ENCODE measurements at places on chromosomes 7 and 10.
A peak's percentile ranks its signal among the peaks of the same experiment; 100 is the strongest.

DNA sequence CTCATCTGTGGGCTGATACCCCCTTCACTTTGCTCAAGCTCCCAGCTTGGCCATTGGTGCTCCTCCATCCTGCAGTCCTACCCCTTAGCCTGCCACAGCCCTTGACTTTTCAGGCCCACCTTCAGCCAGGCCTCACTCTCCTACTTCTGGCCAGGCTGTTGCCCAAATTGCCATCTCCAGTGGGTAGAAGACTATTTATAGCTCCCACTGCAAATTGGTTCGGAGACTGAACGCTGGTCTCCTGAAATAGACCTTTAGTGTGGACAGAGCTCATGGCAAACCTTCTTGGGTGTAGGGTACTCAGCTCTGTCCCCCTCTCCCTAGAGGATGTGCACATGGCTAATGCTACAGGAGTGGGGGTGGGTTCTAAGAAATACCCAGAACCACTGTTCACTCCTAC lies 697.8 kb downstream of the LRMDA start:
- no peak for DNase-seq

GRCh38 chr7:28570970-28571288 lies 158.6 kb downstream of the CREB5 start:
- no peak for DNase-seq

GRCh38 chr10:43235070-43235900 lies 31.6 kb downstream of the RASGEF1A start:
- no peak for DNase-seq

GRCh38 chr7:68688416-68689086 lies 909.7 kb upstream of the AUTS2 start:
- DNase-seq: no peak

- DNase-seq: no peak
These were observed 5.6 kb upstream of the PAX2 start for GRCh38 chr10:100739517-100740368.

DNA sequence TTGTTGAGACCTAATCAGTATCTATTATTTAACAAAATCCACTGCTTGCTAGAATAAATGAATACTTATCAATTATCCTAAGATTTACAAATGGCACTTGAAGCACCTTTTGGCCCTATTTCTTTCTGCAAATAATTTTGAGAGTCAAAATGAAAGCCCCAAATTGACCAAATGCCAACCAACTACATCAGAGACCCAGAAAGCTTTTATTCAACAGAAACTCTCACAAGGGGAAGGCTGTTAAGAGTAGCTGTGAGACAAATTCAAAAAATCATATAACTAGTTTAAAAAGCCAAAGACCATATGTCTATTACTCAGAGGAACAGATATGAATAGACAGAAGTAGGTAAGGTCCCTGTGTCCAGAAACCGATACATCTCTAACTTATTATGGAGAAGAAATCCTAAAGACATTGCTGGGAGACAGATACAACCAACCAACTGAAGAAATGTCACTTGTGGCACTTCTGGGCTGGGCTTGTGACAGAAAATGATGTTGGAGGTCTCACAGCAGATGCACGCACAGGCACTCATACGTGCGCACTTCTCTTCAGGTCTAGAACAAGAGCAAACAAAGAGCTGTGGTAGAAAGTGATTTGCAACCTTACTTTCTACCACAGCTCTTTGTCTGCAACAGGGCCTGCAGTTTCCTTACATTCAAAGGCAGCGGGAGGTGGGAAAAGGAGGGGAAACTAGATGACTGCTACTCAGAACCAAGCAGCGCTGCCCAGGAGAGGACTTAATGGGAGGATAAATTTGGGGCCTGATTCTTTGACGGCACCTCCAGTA lies 58.6 kb upstream of the KCNIP2 start:
- DNase-seq: no peak

- no peak for DNase-seq
These were observed 19.5 kb upstream of the RHEB start for GRCh38 chr7:151539088-151539671.

DNA sequence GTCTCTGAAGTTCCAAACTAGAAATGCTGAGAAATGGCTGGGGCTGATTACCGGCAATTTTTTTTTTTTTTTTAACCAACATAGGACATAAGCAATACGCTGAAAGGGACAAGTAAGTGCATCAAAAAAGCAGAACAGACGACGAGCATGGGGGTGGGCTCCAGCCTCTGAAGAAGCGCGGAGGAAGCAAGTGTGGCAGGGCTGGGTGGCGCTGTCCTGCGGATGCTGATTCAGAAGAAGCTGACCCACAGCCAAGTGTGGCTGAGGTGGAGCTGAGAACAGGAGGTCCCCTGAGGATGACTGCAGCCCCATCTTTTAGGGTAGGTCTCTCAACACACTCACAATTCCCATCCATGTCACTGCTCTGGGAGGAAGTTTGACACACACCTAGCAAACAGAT lies 65.6 kb downstream of the CTBP2 start:
- no peak for DNase-seq

- DNase-seq: peak; percentile 87
These were observed at the start of gene PALD1 for GRCh38 chr10:70478191-70479164. TSS of gene PALD1 (plus strand) at chr10:70478767. CDS start at chr10:70525952, 47,185 bp downstream.

DNA sequence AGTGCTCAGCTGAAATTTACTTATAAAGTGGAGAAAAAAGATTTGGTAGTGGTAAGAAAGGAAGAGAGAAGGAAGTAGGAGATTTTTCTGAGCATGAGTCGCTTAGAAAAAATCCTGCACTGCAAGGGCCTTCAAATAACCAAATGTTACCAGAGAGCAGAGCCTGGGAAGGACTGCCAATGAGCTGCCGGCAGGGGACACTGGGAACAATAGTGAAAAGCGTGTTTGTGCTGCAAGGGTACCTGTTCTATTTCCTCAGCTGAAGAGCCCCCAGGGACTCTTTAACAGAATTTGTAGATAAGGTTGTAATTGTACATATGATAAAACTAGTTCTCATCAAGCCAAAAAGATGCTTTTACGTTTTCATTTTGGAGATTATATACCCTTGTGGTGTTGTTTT lies 696.3 kb upstream of the C7orf33 start:
- no peak for DNase-seq

- no peak for DNase-seq
These were observed 195.4 kb downstream of the BAMBI start for GRCh38 chr10:28872587-28873165.

DNA sequence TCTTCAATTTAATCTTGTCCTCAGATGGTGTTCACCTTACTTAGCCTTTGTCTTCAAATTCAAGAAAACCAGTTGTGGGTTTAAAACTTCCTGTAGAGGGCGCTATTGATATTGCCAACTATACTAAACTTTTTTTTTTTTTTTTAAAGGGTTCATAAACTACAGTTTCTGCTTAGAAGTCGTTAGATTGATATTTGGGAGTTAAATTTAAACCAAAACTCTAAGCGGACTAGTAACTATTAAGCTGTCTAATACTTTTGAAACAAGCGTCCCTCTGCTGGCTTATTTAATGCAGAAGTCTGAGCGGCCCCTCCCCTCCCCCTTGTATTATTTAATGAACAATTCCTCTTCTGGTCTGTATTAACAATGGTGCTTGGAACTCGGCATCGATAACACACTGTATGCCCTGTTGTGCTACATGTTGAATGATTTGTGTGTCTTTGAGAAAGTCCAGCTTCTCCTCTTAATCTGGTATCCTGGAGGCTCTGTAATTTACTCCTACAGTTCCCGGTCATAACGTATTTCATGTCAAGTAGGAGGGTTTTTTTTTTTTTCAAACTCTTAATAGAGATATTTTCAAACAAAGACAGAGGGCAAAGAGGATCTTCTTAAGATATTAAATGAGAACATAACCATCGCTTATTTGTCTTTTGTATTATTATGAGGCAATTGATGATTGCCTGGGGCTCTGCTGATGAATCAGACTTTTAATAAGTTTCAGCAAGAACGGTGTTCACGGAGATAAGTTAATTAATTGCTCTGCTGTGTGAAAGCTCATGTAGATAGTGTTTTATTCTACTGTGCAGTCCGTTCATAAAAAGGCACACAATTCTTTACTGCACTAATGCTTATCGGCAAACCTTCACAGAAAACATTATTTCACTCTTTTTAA lies 22.6 kb upstream of the CREB5 start:
- DNase-seq: peak; percentile 40

DNA sequence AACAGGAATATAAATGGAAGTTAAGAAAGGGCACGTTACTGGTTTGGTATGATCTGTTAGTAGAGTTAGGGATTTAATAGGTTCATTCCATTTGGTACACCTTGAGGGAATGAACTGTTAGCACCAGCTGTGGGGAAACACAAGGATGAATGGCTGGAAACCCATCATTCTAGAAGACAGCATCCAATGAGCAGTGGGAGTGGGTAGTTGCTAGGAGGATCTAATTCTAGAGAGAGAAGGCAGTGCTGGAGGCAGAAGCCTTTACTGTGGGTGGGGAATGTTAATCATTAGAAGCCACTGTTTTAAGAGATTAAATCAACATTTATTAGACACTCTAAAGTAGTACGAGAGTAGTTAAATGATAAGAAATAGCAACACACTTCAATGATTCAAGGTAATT lies 15.5 kb upstream of the GPR15LG start:
- DNase-seq: no peak

DNA sequence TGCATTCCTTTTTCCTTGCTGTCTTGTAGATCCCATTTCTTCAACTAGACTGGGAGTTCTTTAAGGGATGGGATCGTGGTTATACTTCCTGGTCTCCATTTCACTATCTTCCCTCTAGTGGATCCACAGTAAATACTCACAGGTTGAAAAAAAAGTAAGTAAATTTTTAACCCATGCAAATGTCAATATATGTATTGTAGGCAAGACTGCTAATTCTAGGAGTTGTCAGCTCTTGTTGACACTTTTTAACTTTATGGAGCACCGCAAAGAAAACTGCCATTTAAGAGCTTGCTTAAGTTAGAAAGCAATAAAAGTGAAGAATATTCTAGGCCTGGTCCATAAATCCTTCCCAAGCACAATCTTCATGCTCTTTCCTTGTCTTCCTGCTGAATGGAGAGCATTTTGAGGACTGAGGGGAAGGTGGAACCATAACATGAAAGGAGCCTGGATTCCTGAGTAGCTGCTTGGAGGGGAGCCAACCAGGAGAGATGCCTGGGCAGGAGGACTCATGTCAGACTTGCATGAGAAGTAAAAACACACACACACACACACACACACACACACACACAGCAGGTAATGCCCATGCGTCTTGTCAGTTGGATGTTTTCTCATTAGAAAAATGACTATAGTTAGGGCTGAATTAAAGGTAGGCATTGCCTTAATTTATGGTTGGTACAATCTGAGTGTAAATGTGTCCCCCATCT lies 32.2 kb downstream of the VWA2 start:
- DNase-seq: no peak

DNA sequence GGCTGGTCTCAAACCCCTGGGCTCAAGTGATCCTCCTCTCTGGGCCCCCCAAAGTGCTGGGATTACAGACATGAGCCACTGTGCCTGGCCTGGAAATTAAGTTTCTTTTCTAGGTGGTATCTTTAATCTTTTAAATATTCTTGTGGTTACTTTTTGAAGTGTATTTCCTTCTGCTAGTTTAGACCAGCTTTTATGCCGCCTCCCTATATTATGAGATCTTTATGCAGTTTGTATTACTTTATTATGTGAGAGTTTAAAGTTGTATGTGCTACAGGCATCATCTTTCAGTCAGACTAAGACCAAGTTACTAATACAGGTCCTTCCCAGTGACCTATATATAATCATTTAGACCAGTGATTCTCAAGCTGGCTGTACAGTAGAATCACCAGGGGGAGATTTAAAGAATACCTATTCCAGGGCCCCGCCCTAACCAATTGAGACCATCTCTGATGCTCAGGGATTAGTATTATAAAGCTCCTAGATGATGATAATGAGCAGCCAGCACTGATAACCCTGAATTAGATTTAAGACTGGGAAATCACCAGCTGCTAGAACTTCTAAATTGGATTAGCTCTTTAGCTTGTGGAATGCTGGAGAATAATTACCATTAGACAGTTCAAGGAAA lies 11.3 kb downstream of the INPP5F start:
- DNase-seq: no peak

DNA sequence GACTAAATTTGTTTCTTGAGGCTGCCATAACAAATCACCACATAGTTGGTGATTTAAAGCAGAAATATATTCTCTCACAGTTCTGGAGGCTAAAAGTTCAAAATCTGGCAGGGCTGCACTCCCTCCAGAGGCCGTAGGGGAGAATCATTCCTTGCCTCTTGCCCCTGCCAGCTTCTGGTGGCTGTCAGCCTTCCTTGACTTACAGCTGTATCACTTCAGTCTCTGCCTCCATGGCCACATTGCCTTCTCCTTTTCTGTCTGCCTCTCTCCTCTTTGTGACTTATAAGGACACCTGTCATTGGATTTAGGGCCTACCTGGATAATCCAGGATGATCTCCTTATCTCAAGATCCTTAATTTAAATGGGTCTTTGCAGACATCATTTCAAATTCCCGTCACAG lies 5.8 kb upstream of the LRRC4 start:
- DNase-seq: no peak

GRCh38 chr7:12893292-12893691 lies 205.9 kb downstream of the ARL4A start:
- DNase-seq: no peak

- DNase-seq: no peak
These were observed 228.5 kb downstream of the MTERF1 start for GRCh38 chr7:91651986-91652385.

DNA sequence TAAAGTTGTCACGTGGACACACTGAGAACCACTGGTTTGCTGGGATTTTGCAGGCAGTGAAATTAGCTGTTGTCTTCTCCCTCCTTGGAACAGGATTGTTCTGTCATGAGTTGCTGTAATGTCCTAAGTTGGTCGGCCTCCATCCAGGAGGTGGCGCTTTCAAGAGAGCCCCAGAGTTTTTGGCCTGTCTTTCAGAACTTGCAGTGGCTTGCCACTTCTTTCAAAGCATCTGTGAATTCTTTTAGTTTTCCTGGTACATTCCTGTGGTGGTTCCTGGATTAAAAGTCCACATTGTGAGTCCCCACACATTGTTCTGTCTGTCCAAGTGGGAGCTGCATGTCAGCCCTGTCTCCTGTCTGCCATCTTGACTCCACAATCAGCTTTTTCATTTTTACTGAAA lies 133.8 kb downstream of the PON1 start:
- no peak for DNase-seq

DNA sequence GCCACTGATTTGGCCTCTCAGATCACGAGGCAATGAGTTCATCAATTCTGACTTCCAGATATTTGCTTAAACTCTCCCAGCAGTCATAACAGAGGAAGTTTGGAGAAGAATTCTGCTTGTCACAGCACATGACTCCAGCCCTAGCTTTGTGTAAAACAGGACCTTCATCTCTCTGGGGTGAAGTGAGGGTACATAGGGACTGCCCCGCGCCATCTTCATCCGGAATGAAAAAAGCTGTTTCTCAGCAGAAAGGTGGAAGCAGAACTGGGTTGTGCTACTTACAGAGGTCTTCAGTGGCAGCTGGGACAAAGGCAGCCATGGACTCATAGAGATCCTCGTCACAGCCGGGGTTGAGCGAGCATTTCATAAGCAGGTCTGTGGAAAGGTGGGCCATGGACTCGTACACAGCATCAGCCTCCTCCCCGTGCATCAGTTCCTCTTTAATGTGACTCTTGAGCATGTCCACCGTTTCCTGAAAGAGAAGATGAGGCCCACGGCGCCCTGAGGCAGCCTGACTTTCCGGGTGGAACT lies 58.4 kb upstream of the TM9SF3 start:
- DNase-seq: no peak

- DNase-seq: no peak
These were observed 1068.9 kb downstream of the TYW1 start for GRCh38 chr7:68065581-68065980.

- no peak for DNase-seq
These were observed 101.4 kb downstream of the MTPAP start for GRCh38 chr10:30247704-30248103.
